ENCODE measurements at places on chromosomes 7 and 10. TPM values are rescaled to one million over a fixed set of nuclear protein-coding genes. Genes with fewer than 3 reads are reported as not detected.

Gene FAM13C
- 8.3 TPM for total RNA-seq

Gene NPTX2
- 3.4 TPM for total RNA-seq

Gene CYP26C1
- total RNA-seq = 2.5 TPM

Gene PIK3AP1
- total RNA-seq = 0.33 TPM

Gene CTNNA3
- 0.29 TPM for total RNA-seq

Gene COL1A2
- total RNA-seq = 29.0 TPM

Gene DGKI
- 1.3 TPM for total RNA-seq

Gene SPDYE2
- total RNA-seq = not detected
